KG1 (cell line): ENCODE measurements at places on chromosomes 1 and 21.

GRCh38 chr1:243407284-243408018 is 151.6 kb downstream of the SDCCAG8 start:
- no peak for DNase-seq

GRCh38 chr1:66416295-66416694 is 117.7 kb upstream of the SGIP1 start:
- DNase-seq: no peak

DNA sequence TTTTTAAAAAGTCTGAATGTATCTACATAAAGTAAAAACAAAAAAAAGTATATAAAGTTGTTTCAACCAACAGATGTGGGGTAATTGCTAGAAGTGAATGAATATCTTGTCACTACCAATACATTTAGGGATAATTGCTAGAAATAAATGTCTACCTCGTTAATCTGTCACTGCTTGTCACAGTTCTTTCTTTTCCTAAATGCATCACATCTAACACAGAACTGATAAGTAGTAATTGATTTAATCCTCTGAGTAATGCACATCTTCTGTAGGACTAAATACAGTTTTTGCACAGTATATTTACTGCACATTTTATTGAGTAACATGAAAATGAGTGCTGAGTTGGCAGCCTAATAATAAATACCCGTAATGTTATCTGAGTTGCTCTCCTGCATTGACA is 72.2 kb downstream of the SUSD4 start:
- no peak for DNase-seq

DNA sequence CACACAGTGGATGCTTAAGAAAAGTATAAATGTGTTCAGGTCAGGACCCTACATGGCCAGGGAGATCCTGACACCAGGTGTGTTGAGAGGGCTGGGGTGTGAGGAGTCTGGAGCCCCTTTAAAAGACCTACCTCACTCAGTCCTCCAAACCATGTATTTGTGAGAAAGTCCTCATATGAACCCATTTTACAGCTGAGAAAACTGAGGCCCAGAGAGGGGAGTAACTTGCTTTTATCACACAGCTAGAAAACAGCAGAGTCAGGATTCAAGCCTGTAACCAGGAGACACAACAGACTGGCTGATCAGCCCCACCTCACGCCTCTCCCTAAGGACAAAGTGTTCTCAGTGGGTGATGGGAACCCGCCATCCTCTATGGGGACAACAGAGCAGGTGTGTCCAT is 706.7 kb downstream of the PTPRU start:
- DNase-seq: no peak

GRCh38 chr1:243428084-243428483 is 172.2 kb downstream of the SDCCAG8 start:
- no peak for DNase-seq

- no peak for DNase-seq
Measured at GRCh38 chr1:37965301-37965700, 18.4 kb upstream of the INPP5B start.

DNA sequence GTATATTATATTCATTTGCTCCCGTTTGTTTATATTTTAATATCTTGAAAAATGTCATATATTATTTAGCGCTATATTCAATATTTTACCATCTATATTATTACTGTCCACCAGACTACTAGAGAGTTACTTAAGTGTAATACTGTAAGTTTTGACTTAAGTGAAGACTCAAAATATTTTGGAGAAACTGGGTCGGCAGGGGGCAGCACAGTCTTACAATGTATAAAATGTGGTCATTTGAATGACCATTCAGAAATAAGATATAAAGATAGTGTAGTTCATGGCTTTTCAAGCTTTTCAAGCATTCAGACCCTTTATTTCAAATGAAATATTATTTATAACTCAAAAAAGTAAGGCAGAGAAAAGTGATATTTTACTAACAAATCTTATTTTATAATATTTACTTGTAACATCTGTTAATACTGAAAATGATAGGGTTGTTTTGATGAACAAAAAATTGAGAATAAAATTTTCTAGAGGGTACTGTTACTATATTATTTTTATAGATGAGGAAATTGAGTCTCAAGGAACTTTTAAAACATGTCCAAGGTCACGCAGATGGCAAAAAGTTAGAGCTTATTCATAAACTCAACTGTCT is 89.0 kb upstream of the SERTAD4 start:
- DNase-seq: peak; percentile 27
